ENCODE measurements at places on chromosomes 12 and 14.

DNA sequence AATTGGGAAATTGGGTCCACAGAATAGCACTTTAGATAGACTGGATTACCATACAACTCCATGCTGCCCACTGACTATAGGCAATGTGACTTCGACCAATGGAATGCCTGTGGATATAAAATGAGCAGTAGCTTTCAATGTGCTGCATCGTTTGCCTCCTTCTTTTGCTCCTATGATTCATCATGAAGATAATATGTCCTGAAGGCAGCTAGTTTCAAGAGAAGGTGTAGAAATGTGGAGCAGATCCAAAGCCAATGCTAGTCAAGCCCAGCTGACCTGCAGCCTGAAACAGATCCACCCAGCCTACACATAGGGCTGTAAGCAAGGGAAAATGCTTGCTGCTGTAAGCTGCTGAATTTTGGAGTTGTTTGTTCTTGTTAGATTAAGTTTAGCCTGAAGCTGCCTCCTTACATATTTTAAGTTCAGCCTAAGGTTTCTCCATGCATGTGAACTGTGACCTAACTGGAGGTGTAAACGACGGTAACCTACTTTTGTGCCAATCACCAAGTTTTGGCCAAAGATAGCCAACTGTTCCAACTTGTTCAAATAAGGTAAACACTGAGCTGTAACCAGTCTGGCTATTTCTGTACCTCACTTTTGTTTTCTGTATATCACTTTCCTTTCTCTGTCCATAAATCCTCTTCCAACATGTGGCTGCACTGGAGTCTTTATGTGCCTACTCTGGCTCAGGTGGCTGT, 169.1 kb upstream of the AVPR1A start:
- no peak for DNase-seq

GRCh38 chr12:108720757-108721514, 10.4 kb downstream of the CORO1C start:
- DNase-seq: no peak

- DNase-seq: no peak
These were observed 318.6 kb downstream of the ITPR2 start for GRCh38 chr12:26514364-26514763.

GRCh38 chr12:46921048-46921763, 95.4 kb upstream of the SLC38A4 start:
- no peak for DNase-seq

- DNase-seq: no peak
These were observed 9.3 kb upstream of the B4GALNT3 start for GRCh38 chr12:450438-450837.

GRCh38 chr12:34396006-34396860, 373.9 kb downstream of the ALG10 start:
- no peak for DNase-seq

- no peak for DNase-seq
These were observed 75.0 kb downstream of the BICD1 start for GRCh38 chr12:32181498-32182175.

GRCh38 chr14:67490196-67490595, 1.7 kb upstream of the TMEM229B start:
- no peak for DNase-seq

DNA sequence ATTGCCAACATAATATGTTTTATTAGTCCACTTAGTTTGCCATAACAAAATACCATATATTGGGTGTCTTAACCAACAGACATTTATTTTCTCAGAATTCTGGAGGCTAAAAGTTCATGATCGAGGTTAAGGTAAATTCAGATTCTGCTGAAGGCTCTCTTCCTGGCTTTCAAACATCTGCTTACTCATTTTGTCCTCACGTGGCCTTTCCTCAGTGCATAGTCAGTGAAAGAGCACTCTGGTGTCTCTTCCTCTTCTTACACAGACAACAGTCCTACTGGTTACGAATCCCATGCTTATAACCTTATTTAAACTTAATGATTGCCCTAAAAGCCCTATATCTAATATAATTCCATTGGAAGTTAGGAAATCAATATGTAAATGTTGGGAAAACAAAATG, 479.7 kb downstream of the FSCB start:
- DNase-seq: no peak

GRCh38 chr12:49131894-49132461, 783 bp upstream of the TUBA1B start:
- DNase-seq: no peak

GRCh38 chr12:113766879-113767878, 198.9 kb downstream of the RBM19 start:
- no peak for DNase-seq

DNA sequence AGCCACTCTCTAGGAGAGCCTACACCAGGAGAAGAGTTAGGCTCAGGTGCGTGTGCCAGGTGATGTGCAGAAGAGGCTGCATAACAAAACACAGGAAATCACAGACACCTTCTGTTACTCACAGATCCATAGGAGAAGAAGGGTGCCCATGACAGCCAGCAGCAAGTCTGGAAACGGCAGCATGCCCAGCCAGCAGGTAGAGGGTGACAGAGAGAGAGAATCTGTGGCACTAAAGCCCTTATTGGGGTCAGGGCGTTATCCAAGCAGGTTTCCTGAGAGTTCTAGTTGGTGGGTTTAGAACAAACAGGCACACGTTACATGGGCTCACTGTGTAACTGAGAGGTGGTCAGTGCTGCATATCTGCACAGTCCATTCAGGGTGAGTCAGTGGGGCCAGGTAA, 14.9 kb upstream of the SLC8A3 start:
- no peak for DNase-seq

- no peak for DNase-seq
These were observed 136.0 kb downstream of the KSR2 start for GRCh38 chr12:117832459-117833457.

- DNase-seq: no peak
These were observed 280.6 kb upstream of the KITLG start for GRCh38 chr12:88860851-88861250.

Measured in T-helper 17 cell (primary cell).